Tibial nerve (tissue), 4 donors: ENCODE measurements at places on chromosomes 6 and 20. TPM values are rescaled to one million over a fixed set of nuclear protein-coding genes. Genes with fewer than 3 reads are reported as not detected.
A peak's percentile ranks its signal among the peaks of the same experiment; 100 is the strongest.

TFAP2D gene
- not detected for total RNA-seq

DNA sequence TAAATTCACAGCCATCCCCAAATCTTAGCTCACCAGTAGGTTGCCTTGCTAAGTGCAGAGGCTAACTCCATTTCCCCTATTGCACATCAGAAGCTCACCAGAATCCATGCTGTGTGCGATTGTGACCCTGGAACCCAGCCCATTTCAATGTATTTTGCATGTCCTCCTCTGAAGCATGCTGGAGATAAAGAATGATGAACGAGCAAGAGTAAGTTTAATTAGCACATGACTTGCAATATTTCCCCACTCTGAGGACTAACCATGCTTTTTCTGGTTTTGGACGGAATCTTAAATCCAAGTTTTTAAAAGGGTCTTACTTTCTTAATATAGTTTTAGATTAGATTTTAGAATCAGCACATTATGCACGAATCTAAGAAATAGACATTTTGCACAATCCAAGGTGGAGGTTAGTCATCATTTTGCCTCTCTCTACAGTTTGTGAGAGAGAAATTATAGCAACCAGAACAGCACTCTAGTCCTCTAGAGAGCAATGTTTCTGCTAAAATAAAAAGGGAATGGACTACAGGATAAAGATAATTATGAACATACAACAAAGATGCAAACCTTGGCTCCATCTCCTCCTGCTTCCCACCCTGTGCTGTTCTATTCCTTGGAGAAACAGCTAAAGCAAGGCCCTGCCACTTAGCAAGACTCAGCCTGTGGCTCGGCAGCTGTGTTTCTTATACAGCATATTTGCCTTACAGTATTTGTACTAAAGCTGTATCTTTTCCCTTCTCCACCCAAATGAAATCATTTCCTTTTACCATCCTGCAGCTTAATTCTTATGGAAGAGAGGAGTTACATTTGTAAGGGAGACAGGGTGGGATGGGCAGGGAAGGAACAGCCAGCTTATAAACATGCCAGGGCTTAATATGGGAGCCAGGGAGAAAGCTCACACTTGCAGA is 24.9 kb upstream of the LAMA4 start:
- no peak for DNase-seq

- peak; percentile 88 for DNase-seq
These were observed 96.7 kb upstream of the BACH2 start for GRCh38 chr6:90393232-90393884.

RBPJL gene
- total RNA-seq = not detected

- no peak for DNase-seq
These were observed 30.3 kb downstream of the AK9 start for GRCh38 chr6:109660526-109661320.

- no peak for DNase-seq
These were observed 38.2 kb upstream of the CCN6 start for GRCh38 chr6:112015725-112016124.

GRCh38 chr20:6866741-6867140 is 99.3 kb downstream of the BMP2 start:
- no peak for DNase-seq

- DNase-seq = no peak
These were observed 820.1 kb downstream of the TENT5A start for GRCh38 chr6:80932359-80932758.

DNA sequence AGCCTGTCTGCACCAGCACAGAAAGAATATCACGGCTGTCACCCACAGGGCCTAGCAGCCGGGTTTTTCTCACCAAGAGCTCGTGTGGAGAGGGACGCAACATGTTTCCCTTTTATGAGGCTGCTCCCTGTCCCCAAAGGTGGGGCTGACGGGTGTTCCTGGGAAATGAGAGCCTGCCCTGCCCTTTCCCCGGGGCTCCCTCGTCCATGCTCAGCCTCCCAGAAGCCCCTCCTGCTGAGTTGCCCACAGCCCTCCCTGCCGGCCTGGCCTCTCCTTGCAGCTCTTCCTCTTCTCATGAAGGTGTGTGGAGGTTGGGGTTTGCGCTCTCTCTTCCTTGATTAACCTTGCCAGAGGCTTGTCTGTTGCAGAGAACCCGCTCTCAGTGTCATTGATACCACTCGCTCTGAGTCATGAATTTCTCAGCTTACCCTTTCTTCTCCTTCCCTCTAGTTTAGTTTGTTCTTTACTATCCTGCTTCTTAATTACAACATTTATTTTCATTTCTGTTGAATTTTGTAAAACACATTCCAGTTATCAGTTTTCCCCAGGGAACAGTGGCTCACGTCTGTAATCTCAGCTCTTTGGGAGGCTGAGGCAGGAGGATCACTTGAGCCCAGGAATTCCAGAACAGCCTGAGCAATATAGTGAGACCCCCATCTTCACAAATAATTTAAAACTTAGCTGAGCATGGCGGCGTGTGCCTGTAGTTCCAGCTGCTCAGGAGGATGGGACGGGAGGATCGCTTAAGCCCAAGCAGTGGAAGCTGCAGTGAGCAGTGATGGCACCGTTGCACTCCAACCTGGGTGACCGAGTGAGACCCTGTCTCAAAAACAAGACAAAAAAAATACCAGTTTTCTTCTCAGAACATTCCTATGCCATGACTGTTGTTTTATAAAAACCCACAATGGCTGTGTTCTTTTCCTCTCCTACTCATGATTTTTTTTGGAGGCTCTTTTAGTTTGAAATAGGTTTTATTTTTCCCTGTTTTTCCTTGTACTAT is 103.8 kb downstream of the TMEM242 start:
- no peak for DNase-seq

RCAN2 gene
- total RNA-seq = 14.3 TPM

- DNase-seq = no peak
These were observed 373.8 kb upstream of the JAG1 start for GRCh38 chr20:11047559-11047958.

DNA sequence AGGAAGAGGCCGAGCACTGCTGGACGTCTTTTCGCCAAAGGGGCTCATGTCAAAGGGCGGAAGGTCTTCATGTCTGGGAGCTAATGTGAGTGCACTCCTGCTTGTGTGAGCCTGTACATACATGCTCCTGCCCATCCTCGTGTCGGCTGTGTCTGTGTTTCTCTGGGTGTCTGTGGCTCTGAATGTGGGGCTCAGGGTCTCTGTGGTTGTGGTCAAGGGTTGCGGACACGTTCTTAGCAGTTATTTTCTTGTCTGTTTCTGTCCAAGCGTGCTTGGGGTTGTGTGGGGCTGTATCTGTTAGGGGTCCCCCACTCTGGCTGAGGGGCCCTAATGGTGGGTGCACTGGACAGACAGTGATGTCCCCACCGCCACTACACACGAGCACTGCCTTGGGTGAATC is 2.9 kb downstream of the AVP start:
- DNase-seq = no peak

DNA sequence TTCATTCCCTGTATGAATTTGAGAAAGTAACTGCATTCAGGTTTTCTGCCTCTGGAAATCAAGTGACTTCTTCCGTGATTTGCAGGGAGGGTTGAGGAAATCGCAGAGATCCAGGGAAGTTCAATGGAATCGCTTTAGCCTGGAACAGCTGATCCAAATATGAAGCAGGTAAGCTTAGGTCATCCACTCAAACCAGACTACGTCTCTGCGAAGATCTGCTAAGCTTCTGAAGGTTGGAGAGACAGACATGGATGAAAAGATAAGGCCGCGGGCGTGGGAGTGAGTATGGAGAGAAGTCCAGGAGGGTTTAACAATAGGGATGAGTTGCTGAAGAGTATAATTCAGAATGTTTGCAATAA is 34.2 kb upstream of the BTN3A2 start:
- DNase-seq = no peak

MAN1A1 gene
- 188 TPM for total RNA-seq

GRCh38 chr6:28371706-28372451 is 22.1 kb downstream of the ZKSCAN3 start:
- DNase-seq = no peak

- DNase-seq = no peak
These were observed 140.0 kb upstream of the SGK1 start for GRCh38 chr6:134457941-134458340.

LY6G5B gene
- 10.1 TPM for total RNA-seq

DNA sequence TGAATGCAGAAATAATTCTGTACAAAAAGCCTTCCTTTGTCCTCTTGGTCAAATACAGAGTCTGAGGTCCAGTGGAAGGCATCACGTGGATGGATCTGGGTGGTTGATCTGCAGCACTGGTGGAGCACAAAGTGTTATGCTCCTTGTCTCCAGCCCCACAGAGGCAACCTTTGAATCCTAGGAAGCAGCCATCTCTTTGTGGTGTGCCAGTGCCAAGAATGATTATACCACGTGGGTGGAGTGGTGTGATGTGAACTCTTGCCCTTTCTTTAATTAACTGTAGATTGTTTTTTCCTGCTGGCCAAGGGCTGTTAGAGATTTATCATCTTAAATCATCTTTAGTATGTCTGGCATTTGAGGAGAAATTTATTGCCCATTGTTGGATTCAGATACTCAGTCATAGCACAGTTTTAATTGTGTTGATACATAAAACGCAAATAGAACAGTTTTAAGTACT is 31.1 kb downstream of the NCOA7 start:
- DNase-seq = no peak

DYNLRB1 gene
- total RNA-seq = 186 TPM

CCR6 gene
- not detected for total RNA-seq

DNA sequence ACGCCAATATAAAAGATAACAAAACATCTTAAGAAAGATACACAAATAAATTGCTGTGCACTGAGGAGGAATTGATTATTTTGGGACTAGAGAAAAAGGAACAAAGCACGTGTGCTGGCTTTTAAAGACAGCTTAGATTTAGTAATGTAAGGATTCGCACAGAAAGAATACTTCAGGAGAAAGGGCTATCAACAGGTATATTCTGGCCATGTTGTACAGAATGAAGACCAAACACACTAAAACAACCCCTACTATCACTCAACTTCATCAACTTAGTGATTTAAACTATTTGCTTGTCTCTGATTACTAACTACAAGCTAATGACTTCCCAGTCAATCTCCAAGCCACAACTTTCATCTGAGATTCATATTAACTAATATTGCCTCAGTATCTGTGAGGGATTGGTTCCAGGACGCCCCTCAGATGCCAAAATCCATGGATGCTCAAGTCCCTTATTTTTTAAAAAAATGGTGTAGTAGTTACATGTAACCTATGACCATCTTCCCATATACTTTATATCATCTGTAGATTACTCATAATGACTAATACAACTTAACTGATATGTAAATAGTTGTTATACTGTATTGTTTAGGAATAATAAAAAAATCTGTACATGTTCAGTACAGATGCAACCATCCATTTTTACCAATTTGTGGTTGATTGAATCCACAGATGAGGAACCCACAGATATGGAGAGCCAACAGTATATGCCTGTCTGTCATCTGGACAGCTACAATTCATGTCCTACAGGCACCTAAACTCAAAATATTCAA is 4.5 kb downstream of the DEK start:
- no peak for DNase-seq

DNA sequence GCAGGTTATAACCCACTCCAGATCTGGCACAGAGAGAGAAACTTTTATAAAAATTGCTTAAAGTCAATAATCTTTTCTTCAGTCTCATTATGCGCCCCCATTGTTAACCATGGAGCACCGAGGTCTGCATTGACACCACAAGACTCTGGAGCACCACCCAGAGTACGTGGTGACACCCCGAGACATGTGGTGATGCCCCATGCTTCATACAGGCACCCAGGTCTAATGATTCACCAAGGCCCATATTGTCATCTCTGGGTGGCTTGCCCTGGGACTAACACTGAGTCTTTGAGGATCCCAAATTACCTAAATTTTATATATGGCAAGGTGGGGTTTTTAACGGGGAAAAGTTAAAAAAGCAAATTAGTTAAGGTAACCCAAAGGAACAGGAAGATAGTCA is 31.1 kb downstream of the CD109 start:
- no peak for DNase-seq

SPATS1 gene
- total RNA-seq = not detected

GRCh38 chr20:42392442-42392841 is 774.3 kb upstream of the CHD6 start:
- no peak for DNase-seq

DNA sequence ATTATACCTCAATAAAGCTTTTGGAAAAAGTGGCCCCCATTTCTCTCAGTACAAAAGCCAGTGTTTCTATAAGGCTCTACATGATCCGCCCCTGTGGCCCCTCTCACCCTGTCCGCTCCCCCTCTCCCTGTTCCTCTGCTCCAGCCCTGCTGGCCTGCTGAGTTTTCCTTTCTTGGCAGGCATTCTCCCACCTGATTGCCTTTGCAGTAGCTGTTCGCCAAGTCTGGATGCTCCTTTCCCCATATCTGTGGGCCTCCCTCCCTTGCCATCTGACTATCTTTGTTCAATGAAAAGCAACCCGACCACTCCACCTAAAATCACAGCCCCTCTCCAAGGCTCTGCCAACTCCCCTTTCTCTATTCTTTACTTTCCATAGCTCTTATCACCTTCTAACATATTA is 33.2 kb downstream of the CDH22 start:
- DNase-seq = no peak
